Central memory CD8-positive, alpha-beta T cell (primary cell): ENCODE measurements at places on chromosomes 4 and X.

DNA sequence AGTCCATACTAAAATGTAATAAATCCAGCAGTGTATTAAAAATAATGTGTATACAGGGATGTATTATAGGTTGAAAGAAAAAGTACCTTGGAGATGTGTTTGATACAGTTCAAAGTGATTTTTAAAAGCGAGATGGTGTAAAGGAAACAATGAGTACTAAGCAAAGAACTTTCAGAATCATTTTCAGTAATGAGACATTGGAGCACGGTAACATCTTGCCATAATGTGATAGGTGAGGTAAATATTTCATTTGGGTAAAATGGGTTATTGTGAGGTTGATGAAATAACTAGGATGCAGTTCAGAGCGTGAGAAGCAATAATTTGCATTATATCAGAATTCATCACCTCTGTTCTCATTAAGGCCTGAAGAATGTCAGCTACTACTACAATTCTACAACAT lies 25.9 kb downstream of the EIF2S3 start:
- DNase-seq = no peak

DNA sequence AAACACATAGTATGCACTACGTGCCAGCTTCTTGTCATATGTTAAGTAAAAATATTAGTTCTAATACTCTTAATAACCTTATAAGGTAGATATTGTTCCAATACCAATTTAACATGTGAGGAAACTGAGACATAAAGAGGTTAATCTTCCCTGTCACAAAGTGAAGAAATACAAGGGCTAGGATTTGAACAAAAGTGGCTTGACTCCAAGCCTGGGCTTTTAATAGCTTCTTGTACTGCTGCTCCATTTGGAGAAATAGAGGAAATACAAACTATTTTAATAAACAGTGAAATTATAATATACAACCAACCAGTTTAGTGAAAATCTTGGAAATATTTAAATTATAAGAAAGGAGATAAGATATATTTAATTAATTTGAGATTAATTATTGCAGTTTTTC lies 33.2 kb downstream of the TLL1 start:
- no peak for DNase-seq

DNA sequence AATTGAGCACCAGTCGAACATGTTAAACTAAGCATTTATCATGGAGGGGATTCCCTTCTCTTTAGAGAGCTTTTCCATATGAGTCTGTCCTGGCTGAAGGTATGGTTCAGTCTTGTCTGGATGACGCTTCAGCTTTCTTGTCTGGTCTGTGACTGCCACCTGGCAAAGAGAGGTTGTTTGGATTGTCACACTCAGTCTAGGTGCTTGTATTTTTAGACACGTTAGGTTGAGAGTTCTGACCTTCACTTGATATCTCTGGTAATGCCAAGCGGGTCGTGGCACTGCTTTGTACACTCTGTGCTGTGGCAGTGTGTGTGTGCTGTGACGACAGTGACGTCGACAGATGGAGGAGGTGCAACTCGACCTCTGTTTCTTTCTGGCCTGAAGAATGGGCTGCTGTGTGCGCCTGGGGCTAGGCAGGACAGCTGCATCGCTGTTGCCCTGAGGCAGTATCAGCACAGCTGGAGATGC lies 12.6 kb downstream of the NOCT start:
- no peak for DNase-seq

DNA sequence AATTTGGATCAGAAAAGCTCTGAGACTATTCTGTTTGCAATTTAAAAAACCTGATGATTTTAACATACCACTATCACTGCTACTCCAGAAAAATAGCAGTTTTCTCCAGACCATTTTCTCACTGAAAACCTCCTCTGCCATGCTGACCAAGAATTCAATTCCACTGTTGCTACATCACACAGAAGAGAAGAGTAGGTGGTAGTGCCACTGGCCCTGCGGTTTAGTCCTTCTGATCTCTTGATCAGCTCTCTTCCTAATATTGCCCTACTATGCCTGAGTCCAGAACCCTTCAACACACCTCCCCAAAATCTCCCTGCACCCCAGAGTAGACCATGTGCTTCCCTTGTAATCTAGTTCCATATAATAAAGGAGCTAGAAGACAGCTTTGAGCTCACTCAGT lies 55.8 kb upstream of the HS3ST1 start:
- DNase-seq = no peak

GRCh38 chr4:158865520-158866177 lies 96.8 kb downstream of the FNIP2 start:
- DNase-seq = no peak

DNA sequence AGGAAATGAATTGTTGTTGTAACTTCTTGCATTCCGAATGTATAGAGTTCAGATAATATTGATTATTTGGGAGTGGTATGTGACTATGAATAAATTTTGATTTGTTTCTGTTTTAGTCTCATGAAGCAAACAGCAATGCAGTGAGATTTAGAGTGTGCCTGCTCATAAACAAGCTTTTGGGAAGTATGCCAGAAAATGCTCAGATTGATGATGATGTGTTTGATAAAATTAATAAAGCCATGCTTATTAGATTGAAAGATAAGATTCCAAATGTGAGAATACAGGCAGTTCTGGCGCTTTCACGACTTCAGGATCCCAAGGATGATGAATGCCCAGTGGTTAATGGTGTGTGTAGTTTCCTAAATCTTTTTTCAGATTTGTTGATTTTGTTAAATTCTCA lies 2.0 kb downstream of the NCAPG start:
- no peak for DNase-seq

DNA sequence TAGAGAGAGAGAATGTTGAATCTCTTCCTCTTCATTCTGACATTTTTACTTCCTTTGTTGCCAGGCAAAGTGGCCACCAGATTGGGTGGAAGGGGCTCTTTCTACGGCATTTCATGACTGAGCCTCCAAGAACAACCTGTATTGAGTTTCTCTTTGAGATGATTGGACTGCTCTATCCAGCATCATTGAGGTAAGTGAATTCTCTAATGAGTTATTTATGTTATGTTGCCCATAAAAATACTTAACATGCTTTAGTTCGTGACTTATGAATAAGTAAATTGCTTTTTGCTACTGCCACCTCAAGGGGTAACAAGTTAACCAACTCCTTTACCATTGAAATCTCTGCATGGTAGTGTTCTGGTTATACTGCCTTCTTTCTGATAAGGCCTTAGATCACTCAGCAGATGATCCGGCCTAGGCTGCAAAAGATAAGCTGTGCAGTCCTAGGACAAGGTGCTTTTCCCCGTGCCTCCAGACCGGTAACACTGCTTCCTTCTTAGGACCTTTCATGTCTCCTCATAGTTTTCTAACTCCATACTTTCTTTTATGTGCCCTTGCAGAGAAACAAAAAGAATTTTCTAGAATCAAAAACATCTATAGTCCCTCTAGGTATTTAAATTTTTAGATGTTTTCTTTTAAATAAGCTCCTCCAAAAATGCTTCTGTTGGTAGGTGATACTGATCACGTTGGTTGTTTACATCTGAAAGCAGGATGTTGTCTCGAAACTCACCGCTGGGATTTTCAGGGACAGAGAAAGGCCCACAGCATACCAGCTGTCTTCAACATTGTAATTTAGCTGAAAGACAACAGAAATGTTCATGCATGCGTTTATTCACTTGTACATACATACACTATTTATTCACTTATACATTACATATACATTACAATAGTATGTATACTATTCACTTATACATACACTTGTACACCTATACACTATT lies 157.1 kb upstream of the RBPJ start:
- DNase-seq = no peak

- DNase-seq = no peak
Measured at GRCh38 chrX:150464001-150464400, 100.9 kb downstream of the MAMLD1 start.

DNA sequence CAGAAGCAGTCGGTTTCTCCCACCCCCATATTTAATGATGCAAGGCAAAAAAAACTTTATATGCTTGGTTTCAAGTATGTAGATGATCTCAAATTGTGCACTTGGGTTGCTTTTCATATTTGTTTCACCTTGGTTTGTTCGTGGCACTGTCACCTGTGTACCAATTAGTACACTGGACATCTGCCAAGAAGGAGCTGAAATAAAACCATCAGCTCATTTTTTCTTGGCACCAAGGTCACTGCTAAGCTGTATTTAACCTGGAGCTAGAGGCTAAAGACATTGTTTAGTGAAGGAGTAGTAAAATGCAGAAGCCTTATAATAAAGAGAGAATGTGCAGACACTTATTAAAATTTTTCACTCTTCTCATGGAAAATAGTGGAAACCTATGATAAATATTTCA lies 430.8 kb downstream of the ARHGAP24 start:
- DNase-seq = no peak

DNA sequence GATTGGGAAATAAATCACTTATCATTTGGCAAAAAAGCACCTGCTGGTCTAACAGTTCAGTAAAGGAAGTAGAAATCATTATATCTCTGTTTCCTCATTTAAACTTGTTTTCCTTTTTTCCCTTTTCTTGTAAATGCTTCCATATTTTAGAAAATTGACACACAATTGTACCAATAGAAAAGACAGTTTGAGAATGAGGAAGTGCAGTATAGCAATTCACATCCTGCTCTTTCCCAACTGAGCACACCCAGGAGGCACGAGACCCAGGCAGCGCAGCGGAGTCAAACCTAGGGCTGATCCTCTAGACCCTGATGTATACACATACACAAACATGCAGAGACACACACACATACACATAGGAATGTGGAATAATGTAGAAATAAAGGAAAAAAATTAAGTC lies 74.8 kb upstream of the PACRGL start:
- no peak for DNase-seq

- no peak for DNase-seq
Measured at GRCh38 chr4:133154725-133155124, 5.6 kb downstream of the PCDH10 start.

- no peak for DNase-seq
Measured at GRCh38 chr4:24690436-24690835, 104.9 kb upstream of the SOD3 start.

DNA sequence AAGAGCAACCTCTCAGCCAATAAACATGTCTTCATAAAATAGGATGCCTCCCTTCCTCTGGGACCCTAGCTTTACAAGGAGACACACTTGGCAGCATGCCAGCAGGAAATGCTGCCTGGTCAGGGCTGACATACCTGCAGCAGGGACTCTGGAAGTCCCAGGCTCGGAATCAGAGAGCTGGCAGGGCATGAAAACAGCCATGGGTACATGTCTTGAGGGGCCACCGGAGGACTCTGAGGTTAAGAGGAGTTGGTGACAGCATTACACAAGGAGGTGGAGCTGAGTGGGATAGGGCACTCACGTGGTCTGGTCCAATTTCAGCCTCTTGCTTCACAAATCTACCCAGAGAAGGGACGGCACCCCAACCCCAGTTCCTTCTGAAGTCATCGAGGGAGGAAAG lies 15.7 kb downstream of the MSX1 start:
- DNase-seq = no peak

- DNase-seq = peak; percentile 61
Measured at GRCh38 chr4:88592600-88593448, 544 bp downstream of the HERC3 start.

DNA sequence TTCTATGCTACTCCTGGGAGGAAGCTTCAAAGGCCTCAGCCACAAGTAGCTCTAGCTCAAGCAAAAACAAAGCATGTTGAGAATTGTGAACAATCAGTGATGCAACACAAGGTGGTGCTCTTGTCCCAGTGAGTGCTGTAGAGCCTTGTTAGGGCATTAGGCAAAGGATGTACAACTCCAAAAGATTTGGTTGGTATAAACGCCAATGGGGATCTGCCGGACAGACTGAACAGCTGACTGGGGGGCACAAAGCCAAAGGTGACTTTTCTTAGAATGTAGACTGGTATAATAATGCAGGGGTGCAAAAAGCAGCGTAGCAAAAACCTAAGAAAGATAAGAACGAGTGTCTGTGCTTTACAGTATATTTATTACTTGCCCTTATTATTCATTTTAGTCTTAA lies 62.6 kb upstream of the ALB start:
- DNase-seq = no peak

DNA sequence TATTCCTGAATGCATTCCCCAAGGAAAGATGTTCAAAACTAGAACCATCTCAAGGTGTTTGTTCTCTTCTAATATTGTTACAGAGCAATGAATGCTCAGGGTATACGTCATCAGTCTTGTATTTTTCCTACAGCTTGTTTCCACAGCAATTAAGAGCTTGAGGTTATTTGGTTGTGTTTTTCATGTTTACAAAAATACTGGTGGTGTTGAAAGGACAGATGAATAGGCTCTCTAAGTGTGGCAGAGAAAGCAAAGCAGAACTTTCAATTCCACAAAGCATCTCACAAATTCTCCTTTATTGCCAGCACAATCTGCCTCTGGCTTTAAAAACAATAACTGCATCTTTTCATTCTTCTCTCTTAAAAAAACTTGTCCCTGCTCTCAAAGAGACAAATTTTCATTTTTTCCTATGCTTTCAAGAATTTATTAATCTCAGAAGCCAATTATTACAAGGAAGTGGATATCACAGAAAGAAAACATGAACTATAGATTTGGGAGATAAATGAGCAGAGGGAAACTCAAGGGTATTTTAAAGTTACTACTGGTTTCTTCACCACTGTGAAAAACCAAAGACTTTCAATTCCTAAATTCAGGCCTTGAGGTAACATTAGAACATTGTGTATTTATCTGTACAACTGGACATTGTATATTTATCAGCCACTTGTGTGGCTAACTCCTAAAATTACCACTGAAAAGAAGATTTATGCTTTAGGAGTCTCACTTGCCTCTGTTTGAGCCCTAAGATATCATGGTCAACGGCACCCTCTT lies 49.2 kb downstream of the DDX53 start:
- DNase-seq = no peak

- no peak for DNase-seq
Measured at GRCh38 chr4:163482190-163482589, 8.6 kb upstream of the TKTL2 start.

DNA sequence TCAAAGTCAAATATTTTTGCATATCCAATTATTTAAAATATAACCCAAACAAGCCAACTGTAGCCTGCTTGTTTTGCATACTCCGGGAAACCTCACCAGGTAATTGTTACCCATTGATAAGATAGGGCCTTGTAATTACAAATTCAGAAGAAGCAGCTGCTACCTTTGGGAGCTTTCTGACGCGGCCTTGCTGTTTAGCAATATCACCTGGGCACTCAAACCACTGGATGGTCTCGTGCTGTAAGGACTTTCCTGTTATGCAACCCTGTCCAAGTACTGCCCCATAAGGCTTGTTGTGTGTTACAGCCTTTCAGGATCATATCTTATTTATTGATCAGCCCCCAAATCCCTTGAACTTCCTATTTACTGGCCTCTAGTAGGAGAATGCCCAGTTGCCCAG lies 52.1 kb downstream of the HS3ST1 start:
- no peak for DNase-seq

- DNase-seq = no peak
Measured at GRCh38 chr4:143313521-143313920, 23.2 kb upstream of the GAB1 start.
